ENCODE measurements at places on chromosomes 5 and 9.

GRCh38 chr5:137090151-137090550 lies 409.0 kb downstream of the SPOCK1 start:
- ATAC-seq = no peak

- ATAC-seq = peak; percentile 49
These were observed 82.5 kb downstream of the PRRT1B start for GRCh38 chr9:131627648-131628458.

- no peak for ATAC-seq
These were observed 635.9 kb downstream of the TLE1 start for GRCh38 chr9:81053298-81054025.

DNA sequence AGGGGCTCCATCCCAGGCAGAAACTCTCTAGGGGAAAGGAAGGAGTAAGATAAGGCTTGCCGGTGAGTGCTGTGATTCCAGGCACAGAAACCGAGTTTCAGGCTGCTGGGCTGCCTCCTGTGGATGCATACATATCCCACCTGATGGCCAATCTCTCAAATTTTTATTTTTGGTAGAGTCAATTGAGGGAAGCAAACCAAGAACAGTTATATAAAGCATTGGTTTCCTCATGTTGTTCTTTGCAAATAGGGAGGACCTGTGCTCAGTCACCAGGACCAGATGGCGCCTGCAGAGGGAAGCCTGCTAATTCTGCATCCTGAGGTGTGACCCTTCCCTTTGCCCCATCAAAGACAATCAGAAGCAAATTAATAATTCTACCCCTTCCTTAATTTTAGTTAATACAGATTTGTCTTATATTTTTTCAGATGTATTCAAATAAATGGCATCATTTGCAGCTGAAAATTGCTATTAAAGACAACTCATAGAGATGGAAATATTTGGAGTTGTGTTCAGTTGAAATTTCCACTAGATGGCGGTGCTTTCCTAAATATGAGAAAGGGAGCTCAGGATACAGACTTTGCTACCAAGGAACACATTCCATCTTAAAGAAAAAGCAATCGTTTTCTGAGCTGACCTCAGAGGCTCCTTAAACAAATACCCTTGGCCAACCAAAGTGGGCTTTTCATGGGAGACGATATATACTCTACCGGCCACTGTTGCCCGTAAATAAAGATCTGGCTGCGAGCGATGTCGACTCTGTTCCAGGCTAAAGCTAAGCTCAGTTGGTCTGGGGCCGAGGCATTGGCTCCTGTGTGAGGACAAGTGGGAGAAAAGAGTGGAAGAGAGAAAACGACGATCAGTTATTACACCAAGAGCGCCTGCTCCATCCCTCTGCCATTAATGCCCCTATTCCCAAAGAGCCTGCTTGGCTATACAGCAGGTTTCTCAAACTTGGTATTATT lies 225.7 kb upstream of the KLF9 start:
- no peak for ATAC-seq

DNA sequence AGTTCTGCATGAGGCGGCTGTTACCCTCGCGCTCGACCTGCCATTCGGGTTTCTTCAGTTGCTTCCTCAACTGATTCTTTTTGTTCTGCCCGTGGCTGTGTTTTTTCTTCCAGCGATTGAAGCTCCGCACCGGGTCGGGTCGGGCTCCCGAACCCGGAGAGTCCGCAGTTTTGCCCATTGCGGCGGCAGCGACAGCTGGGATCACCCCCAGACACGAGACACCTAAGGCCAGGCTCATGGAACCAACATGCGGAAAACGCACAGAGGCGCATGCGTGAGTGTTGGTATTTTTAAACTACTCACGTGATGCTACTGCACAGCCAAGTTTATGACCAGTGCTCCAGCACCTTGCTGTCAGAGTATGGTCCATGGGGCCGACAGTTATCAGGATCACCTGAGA lies 100.0 kb downstream of the SPATA31D1 start:
- ATAC-seq = no peak

DNA sequence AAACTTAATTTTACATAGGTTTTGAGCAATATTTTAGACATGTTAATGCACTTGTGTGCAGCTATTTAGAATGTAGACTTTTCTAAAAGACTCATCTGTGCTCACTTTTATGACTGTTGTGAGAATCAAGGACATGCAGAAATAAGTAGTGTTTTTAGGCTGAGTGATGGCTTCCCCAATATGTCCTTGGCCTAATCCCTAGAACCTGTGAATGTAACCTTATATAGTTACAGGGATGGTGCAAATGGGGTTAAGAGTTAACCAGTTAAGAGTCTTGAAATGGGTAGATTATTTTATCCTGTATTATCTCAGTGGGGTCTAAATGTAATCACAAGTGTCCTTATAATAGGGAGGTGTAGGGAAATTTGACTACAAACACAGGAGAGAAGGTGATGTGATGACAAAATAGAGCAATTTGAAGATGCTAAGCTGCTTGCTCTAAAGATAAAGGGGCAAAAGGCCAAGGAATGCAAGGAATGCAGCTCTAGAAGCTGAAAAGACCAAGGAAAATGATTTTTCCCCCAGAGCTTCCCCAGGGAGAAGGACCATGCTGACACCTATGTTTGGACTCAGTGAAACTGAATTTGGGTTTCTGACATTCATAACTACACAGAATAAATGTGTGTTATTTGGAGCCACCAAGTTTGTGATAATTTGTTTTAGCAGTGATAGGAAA lies 298.0 kb upstream of the PAPPA start:
- no peak for ATAC-seq

DNA sequence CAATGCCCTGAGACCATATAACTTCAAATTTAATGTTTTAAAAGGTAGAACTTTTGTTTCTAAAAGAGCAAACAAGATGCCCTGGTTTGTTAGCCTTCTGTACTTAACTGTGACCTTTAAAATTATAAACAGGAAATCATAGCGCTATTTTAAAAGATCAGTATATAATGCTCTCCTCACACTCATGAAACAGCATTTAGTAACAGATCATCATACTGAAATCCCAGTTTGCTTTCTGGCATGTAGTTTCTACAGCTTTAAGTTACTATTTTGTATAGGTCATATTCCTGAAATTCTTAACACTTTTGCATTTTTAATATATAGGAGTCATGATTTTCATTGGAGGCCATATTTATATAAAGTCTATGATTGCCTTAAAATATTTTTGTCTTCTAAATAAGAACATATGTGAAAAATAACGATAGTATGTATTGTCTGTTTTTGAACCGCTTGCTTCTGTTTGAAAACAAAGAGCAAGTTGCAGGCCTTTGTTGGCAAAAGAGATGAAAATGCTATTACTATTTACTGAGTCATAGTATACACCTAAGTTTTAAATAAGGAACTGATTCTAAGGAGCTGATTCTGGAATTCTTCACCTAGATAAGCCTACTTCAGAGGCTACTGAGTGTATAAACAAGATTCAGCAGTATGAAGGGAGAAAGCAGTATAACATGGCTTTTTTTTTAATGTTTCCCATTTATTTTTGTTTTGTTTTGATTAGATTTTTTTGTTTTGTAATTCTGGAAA lies 20.5 kb downstream of the SRFBP1 start:
- peak; percentile 16 for ATAC-seq

- no peak for ATAC-seq
These were observed 36.7 kb upstream of the GABBR2 start for GRCh38 chr9:98745470-98745869.

DNA sequence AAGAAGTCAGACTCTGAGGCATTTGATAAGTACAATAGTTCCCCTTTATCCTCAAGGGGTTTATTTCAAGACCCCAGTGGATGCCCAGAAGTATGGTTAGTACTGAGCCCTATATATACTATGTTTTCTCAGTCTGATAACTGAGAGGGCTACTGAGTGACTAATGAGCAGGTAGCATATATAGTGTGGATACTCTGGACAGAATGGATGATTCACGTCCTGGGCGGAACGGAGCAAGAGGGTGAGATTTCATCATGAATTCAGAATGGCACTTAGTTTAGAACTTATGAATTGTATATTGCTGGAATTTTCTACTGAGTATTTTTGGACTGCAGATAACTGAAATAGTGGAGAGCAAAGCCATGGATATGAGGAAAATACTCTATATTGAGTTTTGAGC lies 457.6 kb downstream of the PLK2 start:
- no peak for ATAC-seq

GRCh38 chr5:101084353-101084752 lies 181.3 kb upstream of the ST8SIA4 start:
- ATAC-seq = no peak

DNA sequence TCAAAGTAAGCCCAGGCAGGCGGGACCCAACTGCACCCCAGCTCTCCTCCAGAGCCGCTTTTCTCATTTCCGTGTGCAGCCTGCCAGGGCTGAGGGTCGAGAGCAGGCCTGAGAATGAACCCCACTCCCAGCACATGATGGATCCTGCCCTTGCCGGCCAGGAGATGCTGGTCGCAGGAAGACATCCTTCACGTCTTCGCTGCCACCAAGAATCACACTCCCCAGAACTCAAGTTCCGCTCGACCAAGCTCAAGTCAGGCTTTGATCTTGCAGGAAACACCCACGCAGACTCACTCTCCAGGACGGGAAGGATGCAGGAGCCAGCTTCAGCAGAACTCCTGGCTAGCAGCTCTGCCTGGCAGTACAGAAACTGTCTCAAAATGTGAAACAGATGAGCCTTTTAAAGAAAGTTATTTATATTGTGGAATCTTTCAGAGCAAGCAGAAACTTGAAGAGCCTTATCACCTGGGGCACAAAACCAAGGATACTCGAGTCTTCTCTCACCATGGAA lies 102.4 kb downstream of the ROR2 start:
- ATAC-seq = no peak

DNA sequence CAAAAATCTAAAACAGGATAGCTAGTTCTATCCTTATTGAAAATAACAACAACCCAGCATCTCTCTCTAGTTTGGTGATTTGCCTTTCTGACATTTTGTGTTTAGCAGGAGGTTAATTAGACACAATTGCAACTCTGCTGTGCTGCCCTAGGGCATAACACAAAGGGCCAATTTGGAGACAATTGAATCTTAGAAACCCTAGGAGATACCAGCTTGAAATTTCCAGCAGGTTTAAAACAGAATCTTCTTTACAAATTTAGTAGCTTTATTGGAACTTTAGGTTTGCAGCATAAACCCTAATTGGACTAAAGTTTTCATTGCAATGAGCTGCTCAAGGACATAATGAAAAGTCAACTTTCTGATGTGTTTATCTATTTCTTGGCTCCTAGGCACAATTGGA lies 166.7 kb upstream of the FER start:
- no peak for ATAC-seq

- no peak for ATAC-seq
These were observed 147.2 kb upstream of the KLF4 start for GRCh38 chr9:107636571-107637381.

GRCh38 chr5:10660720-10661387 lies 97.0 kb downstream of the ANKRD33B start:
- no peak for ATAC-seq

DNA sequence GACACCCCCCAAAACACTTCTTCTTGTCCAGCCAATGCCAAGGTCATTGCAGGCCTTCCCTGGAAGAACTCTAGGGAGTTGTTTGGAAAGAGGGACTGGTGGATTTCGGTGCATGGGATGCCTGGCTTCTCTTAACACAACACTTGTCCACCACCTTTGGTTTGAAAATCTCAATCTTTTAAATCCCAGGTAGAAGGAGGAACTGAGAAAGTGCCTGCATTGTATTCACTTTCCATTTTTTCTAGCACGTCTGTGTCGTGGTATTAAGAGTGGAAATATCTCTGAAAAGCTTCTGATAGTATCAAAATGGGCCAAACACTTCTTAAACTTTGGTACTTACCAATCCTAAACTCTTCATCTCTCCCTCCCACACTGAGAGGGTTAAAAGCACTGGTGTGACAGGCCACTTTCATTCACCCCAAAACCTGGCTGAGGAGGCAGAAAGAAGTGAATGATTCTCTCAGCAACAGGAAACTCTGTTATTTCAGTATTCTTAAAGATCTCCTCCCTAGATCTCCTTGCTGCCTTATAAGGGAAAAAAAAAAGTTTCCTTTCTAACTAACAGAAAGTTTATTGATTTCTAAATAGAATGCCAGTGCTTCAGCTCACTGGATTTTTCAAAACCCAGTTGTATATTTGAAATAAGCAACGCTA lies 3.9 kb upstream of the NFIB start:
- ATAC-seq = no peak

Measured in gastroesophageal sphincter (tissue), 4 donors.